Activated T-cell treated with anti-CD3 and anti-CD28 coated beads, Interleukin-2, amount 50 U/mL, for 72 hours (primary cell): ENCODE measurements at places on chromosomes 5 and 9. TPM values are rescaled to one million over a fixed set of nuclear protein-coding genes. Genes with fewer than 3 reads are reported as not detected.
A peak's percentile ranks its signal among the peaks of the same experiment; 100 is the strongest.

TTC23L gene
- 0.56 TPM for total RNA-seq

TAF1L gene
- total RNA-seq, result not detected

ERCC6L2 gene
- total RNA-seq, result 24.1 TPM

ACOT12 gene
- total RNA-seq, result not detected

CDX1 gene
- total RNA-seq, result not detected

GALT gene
- total RNA-seq, result 61.6 TPM

- no peak for DNase-seq
These were observed 57.2 kb upstream of the IER5L start for GRCh38 chr9:129235041-129235930.

GRCh38 chr5:160089531-160089930 is 29.7 kb downstream of the PWWP2A start:
- no peak for DNase-seq

DNA sequence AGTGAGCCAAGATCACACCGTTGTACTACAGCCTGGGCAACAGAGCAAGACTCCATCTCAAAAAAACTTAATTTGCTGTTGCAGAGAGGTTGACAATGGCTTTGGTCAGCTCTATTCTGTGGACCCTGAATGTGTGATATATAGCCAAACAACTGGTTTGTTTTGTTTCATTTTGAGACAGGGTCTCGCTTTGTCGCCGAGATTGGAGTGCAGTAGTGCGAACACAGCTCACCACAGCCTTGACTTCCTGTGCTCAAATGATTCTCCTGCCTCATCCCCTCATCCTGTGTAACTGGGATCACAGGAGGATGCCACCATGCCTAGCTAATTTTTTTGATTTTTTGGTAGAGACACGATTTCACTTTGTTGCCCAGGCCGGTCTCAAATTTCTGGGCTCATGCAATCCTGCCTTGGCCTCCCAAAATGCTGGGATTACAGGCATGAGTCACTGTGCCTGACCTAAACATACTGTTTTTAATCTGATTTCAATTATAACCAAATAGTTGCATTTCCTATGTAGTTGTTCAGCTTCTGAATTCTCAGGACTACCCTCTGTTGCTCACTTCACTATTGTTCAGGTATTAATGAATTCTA is 9.8 kb downstream of the RNF183 start:
- no peak for DNase-seq

DNA sequence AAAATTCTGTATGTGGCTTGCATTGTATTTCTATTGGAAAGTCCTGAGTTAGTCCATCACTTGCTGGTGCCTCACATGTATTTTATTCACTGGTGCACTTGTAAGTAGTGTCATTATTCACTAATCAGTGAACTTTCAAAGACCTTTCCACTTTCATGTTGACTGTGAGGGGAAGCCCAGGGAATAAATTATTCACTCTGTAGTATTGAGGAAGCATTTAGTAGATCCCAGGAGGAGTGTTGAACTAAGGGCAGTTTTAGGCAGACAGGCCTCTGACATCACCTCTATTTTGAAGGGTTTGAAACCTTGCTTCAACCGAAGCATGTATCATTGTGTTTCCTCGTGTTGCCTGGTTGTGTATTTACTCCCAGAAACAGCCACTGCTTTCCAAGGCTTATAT is 705.4 kb upstream of the RIOK2 start:
- no peak for DNase-seq

- DNase-seq, result no peak
These were observed 8.0 kb upstream of the GSN start for GRCh38 chr9:121259935-121260334.

GRCh38 chr5:141491323-141492167 is 2.7 kb downstream of the PCDHGC5 start:
- DNase-seq, result no peak

GRCh38 chr9:132184124-132184523 is 22.3 kb downstream of the NTNG2 start:
- no peak for DNase-seq

GRCh38 chr9:116267021-116267420 is 113.4 kb downstream of the PAPPA start:
- no peak for DNase-seq

GRCh38 chr5:33595303-33595702 is 154.5 kb downstream of the TARS1 start:
- DNase-seq, result no peak

DNA sequence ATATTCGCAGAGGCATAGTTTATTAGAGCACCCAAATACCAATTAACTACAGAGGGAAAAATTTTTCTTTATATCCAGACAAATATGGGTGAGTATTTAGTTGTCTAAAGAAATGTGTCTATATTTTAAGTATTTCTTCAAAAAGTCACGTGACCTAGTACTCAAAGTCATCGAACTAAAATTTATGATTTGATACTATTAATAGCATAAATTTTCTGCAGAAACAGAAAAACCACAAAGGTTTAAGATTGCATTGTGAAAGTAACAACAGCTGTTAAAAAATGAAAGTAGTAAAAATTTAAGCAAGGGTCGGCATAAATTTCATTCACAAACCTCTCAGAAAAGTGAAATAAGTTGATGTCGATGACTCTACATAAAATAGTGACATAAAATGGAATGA is 323.9 kb upstream of the RORB start:
- DNase-seq, result no peak

- no peak for DNase-seq
These were observed 263.5 kb downstream of the TAF11L14 start for GRCh38 chr5:17897776-17898175.

DNA sequence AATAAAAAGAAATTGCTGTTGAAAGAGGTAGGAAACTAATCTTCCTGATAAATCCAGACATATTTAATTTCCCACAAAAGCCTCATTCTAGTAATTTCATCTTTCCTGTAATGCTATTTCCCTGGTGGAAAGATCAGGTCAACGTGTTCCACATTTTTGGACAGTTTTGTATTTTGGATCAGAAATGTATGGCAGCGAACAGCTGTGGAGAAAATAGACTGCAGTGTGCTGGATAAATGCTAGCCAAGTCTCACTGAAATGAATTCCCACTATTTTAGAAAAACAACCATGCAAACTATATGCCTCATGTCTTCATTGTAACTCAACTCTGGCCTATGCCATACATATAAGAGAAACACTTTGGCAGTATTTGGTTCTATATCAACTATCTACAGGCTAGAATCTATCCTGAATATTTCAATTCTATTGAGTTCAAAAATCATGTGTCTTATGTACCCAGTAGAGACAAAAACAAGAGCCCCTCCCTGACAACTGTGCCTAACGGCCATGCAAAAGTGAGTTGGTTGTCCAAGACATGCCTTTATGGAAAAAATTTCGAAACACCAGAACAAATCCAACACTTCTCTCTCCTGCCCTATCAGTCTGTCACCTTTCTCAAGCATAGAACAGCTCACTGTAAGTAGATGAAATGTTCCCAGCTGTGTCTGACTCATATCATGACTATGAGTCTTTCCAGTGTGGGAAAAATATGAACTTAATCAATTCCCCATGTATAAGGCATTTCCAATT is 191.3 kb upstream of the NREP start:
- no peak for DNase-seq

GRCh38 chr5:177984584-177985206 is 11.3 kb downstream of the PROP1 start:
- DNase-seq, result no peak

DNA sequence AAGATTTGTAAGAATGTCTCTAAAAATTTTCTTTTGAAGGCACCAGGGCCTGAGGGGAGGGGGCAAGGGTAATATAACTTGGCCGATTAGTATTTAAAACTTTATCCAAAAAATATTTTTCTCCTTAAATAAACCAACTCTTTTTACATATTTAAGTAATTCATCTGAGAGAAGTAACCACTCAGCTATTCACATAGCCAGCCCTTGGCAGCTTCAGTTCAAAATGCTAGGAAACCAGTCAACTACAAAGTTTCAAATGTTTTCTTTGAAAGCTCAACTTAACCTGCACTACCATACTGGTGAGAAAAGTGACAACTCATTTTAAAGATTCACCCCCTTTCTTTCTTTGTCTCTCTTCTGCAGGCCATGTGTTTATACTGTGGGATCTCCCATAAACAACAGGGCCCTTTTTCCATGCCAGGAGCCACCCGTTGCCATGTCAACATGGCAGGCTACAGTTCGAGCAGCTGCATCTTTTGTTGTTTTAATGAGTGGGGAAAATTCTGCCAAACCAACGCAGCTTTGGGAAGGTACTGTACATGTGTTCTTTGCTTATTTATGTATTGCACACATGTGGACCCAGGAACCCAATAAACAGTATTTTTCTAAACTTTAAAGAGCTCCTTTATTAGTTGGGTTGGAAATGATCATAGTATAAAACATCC is 46.3 kb downstream of the AOPEP start:
- DNase-seq, result no peak

- no peak for DNase-seq
These were observed 239.2 kb upstream of the TRIM32 start for GRCh38 chr9:116447934-116448333.

- peak; percentile 82 for DNase-seq
These were observed 13.7 kb downstream of the GLRX start for GRCh38 chr5:95808686-95809413.

DNA sequence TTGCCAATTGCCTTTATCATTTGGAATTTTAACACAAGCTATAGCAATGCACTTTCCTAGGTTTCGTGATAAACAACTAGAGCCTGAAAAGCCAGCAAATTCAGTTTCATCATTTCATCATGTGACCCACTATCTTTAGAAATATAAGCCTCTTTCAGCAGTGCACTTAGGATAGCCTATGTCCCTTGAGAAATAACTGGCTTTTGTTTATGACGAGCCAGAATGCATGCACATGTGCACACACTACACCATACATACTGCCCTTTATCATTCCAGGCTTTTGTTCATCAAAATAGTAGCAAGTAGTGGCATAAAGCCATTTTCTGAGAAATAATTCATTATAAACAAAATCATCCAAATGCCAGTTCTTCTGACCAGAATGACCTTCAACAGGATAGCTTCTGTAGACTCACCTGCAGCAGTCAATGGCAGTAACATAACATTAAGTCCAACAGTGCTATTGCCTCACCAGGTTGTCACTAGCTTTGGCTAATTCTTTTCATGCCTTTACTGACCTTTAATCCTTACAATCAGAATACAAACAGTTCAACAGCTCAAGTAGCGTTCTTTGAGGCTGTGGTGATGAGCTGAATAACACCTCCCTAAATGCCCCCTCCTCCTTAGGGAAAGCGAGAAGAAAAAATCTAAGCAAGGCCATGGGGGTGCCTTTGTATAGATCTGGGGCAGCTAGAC is 132.3 kb upstream of the SMARCA2 start:
- no peak for DNase-seq

DNA sequence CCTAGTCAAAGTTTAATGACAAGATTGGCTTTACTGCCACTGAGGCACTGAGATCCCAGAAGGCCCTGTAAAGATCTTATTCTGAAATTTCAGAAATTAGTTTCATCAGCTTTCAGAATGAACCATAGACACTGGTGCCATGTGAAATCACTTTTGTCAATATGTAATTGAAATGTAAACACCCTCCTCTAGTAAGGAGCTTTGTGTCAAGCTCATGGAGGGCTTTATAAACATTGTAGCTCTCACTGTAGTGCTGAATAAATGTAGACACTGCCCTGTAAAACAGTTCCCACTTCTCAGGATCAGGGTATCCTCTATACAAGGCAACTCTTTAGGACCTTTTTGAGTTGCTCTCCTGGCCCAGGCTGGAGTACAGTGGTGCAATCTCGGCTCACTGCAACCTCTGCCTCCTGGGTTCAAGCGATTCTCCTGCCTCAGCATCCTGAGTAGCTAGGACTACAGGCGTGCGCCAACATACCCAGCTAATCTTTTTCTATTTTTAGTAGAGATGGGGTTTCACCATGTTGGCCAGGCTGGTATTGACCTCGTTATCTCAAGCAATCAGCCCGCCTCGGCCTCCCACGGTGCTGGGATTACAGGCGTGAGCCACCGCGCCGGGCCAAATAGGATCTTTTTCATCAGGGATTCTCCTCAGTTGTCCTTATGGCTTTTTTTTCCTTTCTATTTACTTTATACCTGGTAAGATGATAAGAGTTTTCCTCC is 1823.9 kb upstream of the CDH9 start:
- no peak for DNase-seq
